Foreskin melanocyte (primary cell): ENCODE measurements at places on chromosomes 12 and 14.

- DNase-seq = no peak
Measured at GRCh38 chr14:71430321-71430677, 501.9 kb upstream of the RGS6 start.

GRCh38 chr14:21406213-21406612 is 22.4 kb upstream of the SUPT16H start:
- no peak for DNase-seq

- DNase-seq = no peak
Measured at GRCh38 chr12:30975581-30975980, 49.0 kb downstream of the TSPAN11 start.

- DNase-seq = no peak
Measured at GRCh38 chr12:14756334-14757143, 46.7 kb downstream of the WBP11 start.
